HFF-Myc (cell line): ENCODE measurements at places on chromosomes 4 and X.

GRCh38 chrX:148995661-148996060 is 495.2 kb downstream of the AFF2 start:
- no peak for DNase-seq

- no peak for DNase-seq
Observed at GRCh38 chrX:155031657-155032056, 5.0 kb downstream of the FUNDC2 start.

GRCh38 chr4:88573995-88574394 is 18.3 kb upstream of the HERC3 start:
- no peak for DNase-seq

DNA sequence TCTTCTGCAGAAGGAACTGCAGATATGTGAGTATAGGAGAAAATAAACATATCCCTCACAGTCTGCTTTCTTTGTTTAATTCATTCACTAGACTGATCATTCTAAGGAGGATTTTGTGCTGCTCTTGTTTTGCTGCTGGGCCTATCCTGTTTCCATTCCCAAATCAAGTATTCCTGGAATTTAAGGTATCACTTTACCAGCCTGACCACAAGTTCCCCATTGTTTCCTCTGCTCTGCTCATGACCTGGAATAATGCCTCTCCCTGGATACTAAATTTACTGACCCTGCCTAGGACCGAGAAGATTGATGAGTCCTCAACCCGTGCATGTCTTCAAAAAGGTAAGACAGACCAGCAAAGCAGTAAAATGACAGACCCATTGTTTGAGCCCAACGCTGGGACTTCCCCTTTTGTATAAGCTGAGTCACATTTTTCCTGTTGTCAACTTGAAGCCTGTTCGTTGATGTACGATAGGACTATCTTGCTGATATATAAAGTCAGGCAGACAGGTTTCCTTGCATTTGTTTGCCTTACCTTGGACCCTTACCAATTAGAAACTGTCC is 85.5 kb upstream of the TET2 start:
- DNase-seq, result no peak

GRCh38 chrX:71996826-71997225 is 86.2 kb downstream of the NHSL2 start:
- no peak for DNase-seq

DNA sequence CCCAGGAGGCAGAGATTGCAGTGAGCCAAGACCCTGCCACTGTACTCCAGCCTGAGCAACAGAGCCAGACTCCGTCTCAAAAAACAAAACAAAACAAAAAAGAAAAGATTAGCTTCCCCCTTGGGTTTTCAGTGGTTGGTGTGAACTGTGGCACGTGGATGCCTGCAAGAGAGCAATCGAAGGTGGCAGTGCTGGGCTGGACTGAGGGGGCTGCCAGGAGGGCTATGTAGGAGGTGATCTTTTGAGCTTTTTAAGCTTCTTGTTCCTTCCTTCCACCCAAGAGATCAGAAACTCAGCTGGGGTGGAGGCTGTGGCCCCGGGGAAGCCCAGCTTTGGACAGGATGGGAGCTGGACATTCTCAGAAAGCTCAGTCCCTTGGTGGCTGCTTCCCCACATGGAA is 49.6 kb downstream of the PRPS1 start:
- no peak for DNase-seq

DNA sequence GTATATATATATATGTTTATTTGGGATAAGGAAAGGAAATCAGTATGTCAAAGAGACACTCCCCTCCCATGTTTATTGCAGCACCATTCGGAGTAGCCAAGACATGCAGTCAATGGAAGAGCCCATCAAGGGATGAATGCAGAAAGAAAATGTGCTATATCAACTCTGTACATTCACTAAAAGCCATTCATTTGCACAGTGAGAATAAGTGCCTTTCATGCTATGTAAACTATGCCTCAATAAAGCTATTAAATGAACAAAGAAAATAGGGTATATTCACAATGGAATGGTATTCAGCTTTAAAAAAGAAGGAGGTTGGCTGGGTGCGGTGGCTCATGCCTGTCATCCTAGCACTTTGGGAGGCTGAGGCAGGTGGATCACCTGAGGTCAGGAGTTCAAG is 20.3 kb downstream of the CD99 start:
- no peak for DNase-seq

GRCh38 chr4:80646061-80646460 is 310.5 kb downstream of the CFAP299 start:
- DNase-seq, result peak; percentile 9

GRCh38 chr4:158234671-158235070 is 24.4 kb downstream of the TMEM144 start:
- DNase-seq, result no peak

GRCh38 chr4:56360071-56360470 is 27.2 kb downstream of the AASDH start:
- no peak for DNase-seq

GRCh38 chrX:129984111-129984958 is 1.9 kb downstream of the BCORL1 start:
- DNase-seq, result no peak

- DNase-seq, result no peak
Observed at GRCh38 chrX:57902633-57903032, 7.6 kb downstream of the ZXDA start.

- DNase-seq, result no peak
Observed at GRCh38 chrX:68719181-68719903, 71.9 kb downstream of the STARD8 start.

DNA sequence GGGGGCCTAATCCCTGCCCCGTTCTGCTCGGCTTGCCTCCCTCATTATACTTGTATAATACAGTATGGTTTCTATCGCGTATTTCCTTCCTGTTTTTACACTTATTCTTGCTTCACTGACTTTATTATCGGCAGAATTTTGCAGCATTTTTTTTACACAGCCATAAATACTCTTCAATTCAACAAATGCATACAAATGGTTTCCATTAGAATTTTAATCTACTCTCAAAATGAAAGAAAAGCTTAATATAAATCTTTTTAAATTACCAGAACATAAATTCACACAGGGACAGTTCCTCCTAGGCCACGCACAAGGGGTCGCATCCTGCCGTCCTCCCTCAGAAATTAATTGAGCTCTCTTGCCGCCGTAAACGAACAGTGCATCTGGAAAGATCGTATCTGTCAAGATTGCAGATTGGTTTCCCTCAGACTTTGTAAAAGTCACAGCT is 42.9 kb downstream of the DCTD start:
- DNase-seq, result no peak

GRCh38 chr4:73891739-73892405 is 22.7 kb downstream of the CXCL1 start:
- DNase-seq, result peak; percentile 62

DNA sequence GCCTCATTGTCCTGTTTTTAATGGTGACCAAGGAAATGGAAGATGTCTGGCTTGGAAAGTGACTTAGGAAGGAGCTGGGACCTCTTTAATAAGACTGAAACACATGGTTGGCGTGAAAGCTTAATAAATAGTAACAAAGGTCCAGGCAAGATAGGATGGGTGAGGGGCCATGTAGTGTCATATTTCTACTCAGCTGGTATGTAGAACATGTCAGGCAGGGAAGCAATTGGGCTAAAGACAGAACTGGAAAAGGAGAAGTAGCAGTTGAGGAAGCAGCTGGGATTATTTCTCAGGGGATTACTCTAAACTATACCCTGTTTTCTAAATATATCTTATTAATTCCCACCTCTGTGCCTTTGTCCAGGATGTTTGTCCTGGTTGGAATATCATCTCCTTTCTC is 18.6 kb downstream of the ITGB1BP2 start:
- DNase-seq, result no peak

GRCh38 chr4:139534287-139534950 is 21.6 kb downstream of the SETD7 start:
- no peak for DNase-seq

DNA sequence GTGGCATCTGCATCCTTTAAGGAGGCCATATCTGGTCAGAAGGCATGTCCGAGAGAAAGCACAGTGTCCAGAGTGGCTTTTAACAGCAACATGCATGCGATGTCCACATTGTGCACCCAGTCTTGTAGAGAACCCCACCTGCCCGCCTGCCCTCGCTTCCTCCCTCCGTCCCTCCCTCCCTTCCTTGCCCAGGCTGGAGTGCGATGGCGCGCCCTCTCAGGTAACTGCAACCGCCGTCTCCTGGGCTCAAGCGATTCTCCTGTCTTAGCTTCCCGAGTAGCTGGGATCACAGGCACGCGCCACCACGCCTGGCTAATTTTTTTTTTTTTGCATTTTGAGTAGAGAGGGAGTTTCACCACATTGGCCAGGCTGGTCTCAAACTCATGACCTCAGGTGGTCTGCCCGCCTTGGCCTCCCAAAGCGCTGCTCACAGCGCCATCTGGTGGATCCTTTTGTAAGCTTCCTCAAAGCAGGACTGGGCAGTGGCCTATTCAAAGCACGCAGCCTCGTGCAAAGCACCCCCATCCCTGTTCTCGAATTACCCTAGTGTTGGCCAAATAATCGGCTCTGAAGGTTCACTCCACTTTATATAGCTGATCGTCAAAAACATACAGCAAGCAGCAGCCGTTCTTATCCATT is 15.0 kb downstream of the BRCC3 start:
- no peak for DNase-seq

DNA sequence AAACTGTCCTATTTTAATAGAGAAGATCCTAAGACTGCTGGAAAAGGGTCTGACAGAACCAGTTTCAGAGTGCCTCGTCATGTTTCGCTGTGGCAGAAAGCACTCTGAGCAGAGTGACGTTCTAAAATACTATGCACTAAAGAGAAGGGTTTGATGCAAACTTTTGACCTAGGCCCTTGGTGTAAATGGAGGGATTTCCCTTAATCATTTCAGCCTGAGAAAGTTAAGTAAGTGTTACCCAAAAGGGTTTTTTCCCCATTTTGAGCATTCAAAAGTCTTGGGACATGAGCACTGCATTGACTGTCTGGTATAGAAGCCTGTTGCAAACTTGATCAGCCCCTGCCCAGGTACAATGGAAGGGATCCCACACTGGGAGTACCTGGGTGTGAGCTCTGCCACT is 157.5 kb upstream of the ATOH1 start:
- DNase-seq, result no peak

DNA sequence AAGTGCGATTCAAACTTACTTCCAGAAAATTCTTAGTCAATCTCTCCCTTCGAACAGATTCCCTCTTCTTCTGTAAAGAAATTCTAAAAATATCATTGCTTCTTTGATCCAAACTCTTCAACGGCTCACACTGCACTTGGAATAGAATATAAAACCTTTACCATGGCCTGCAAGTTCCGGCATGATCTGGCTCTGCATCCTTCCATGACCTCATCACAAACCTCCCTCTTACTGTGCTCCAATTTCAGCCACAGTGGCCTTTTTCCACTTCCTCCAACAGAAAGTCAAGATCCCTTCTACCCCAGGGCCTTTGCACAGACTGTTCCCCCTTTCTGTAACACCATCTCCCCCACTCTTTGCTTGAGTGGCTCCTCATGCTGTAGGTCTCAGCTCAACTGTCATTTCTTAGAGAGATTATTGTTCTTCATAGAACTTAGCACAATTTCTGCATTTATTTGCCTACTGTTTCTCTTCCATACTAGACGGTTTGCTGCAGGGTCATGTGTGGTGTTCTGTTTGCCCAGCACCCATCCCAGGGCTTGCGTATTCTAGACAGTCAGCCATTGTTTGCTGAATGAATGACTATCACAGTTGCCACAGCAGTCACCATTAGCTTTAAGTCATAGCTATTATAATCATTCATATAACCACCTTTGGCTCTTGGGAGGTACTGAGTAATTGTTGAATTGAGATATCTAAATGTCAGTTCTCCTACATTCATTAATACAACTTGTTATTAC is 1.9 kb upstream of the STOX2 start:
- no peak for DNase-seq

GRCh38 chr4:74016068-74016467 is 17.6 kb upstream of the CXCL5 start:
- DNase-seq, result no peak

- DNase-seq, result no peak
Observed at GRCh38 chrX:46573331-46573891, at the start of gene CHST7. Gene CHST7, plus strand, starts transcription at chrX:46573765. Its CDS starts 167 bp downstream, at chrX:46573932.

DNA sequence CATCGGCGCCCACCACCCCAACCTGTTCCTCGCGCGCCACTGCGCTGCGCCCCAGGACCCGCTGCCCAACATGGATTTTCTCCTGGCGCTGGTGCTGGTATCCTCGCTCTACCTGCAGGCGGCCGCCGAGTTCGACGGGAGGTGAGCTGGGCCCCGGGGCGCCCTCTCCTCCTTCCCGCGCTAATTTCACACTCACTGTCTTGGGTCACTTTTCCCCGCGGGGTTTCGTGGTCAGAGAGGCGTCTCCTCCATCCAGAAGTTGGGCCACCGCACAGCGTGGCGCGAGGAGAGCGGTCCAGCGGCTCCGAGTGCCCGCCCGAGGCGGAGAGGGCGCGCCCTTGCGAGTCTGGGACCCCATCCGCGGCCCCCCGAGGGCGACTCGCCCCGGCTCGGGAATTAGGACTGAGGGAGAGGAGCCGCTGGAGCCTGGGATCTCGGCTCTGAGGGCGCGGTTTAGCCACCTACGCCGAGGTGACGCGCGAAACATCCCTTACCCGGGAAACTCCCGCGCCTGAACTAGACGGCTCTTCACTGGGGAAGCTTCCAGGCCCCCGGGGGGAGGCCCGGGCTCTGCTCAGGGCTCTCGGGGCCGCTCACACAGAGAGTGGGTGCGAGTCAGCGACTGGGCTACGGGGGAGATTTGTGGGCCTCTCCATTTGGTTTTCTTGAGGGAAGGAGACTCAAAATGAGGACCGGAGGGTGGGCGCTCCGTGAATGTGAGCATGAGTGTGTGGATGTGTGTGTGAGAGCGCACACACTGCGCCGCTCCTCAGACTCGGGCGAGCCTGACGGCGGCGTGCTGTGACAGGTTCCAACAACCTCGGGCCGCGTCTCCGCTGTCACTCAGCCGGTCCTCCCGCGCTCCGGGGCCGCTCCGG is 551 bp downstream of the NPNT start:
- no peak for DNase-seq

DNA sequence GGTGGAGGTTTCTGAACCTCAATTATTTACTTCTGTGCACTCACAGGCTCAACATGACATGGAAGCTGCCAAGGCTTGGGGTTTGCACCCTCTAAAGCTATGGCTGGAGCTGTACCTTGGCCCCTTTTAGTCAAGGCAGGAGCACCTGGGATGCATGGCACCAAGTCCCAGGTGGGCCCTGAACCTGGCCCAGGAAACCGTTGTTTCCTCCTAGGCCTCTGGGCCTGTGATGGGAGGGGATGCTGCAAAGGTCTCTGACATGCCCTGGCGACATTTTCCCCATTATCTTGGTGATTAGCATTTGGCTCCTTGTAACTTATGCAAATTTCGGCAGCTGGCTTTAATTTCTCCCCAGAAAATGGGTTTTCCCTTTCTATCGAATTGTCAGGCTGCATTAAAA is 726.1 kb upstream of the POU3F4 start:
- no peak for DNase-seq

DNA sequence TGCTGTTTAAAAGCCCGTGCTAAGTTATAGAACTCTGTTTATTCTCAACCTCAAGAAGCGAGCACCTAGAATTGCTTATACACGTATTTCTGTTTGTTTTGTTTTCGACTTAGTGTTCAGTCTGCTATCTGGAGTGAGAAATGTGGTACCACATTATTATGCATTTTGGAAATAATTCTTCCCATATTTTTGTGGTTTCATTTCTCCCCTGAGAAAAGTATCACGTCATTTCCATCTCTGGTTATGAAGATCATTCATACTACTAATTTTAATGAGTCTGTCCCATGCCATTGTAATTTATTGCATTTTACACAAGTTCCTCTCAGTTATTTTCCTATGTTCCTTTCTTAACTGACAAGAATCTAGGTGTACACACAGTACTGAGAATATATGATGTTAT is 186.0 kb downstream of the DCHS2 start:
- DNase-seq, result no peak

GRCh38 chr4:140865253-140866217 is 109.3 kb upstream of the TBC1D9 start:
- no peak for DNase-seq
